ENCODE measurements at places on chromosomes 16 and 17. TPM values are rescaled to one million over a fixed set of nuclear protein-coding genes. Genes with fewer than 3 reads are reported as not detected.

DNA sequence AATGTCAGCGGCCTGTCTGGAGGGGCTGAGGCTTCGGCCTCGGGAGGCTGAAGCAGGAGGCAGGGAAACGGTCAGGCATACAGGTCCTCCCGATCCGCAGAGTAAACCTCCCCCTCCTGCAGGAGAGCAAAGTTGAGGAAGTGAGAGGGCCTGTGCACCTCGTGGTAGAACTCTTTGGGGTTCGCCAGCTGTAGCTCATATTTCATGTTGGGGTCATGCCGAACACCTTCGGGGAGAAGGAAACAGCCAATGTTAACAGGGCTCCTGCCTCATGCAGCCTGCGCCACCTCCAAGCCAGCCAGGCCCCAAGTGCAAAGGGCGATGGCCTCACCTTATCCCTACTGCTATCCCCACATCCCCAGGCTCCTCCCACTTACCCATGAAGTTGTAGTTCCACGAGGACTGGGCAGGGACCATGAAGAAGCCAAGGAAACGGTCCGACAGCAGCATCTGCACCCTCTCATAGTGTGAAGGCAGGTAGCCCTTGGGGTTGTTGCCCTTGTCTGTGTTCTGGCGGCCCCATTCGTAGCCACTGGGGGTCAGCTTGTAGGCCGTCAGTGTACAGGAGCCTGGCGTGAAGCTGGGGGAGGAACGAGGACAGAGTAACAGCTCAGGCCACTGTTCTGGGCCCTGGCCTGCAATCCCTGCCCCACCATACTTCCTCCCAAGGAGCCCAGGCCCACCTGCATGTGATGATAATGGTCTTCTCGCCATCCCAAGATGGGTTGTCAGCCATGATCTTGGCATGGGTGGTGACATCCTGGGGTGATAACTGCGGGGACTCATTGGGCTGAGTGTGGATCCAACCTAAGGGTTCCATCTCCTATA lies 1.3 kb upstream of the RILP start:
- no peaks in the 10 kb centered on the region for H3K36me3 ChIP-seq
- no peak overlapping the region for H3K4me3 ChIP-seq
- no peak for DNase-seq

DNA sequence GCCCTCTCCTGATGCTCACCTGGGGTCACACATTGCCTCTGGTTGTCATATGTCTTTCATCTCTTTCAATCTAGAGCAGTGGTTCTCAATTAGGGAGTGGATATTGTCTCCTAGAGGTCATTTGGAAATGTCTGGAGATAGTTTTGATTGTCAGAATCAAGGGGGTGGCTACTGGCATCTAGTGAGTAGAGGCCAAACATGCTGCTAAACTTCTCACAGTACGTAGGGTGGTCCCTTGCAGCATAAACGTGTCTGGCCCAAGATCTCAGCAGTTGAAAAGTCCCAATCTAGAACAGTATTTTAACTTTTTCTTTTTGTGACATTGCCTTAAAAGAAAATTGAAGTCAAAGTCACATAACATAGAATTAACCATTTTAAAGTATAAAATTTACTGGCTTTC lies 30.5 kb upstream of the SLC5A10 start:
- H3K36me3 ChIP-seq = no peaks in the 10 kb centered on the region
- H3K4me1 ChIP-seq = peaks cover 3% of the 10 kb centered on the region
- H3K4me3 ChIP-seq = no peak overlapping the region
- no peak for DNase-seq

GRCh38 chr17:71417142-71417541 lies 703.7 kb upstream of the SOX9 start:
- no peak for DNase-seq
- no peaks in the 10 kb centered on the region for H3K4me1 ChIP-seq
- H3K27me3 ChIP-seq = no peaks in the 10 kb centered on the region
- no peak overlapping the region for H3K27ac ChIP-seq

- no peak for DNase-seq
- no peaks in the 10 kb centered on the region for H3K4me1 ChIP-seq
- no peak overlapping the region for H3K4me3 ChIP-seq
- H3K27ac ChIP-seq = no peak overlapping the region
These were observed 184.6 kb upstream of the C17orf78 start for GRCh38 chr17:37191219-37191618.

DNA sequence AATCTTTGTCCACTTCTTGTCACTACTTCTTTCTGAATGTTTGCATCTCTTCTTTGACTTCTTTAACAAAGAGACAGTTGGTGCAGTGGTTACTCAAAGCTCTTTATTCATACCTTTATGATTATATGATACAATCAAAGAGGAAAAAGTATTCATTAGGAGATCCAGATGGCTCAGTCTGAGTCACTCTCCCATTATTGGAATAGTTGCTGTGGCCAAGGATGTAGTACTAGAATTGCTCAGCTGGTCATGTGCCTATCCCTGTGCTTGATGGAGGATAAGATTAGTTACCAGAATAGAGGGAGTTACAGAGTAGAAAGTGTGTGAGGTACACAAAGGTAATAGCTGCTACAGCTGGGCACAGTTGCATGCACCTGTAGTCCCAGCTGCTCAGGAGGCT lies 18.3 kb downstream of the BCAS3 start:
- no peak overlapping the region for H3K4me3 ChIP-seq
- no peak for DNase-seq
- H3K4me1 ChIP-seq = no peaks in the 10 kb centered on the region
- no peaks in the 10 kb centered on the region for H3K27me3 ChIP-seq

DNA sequence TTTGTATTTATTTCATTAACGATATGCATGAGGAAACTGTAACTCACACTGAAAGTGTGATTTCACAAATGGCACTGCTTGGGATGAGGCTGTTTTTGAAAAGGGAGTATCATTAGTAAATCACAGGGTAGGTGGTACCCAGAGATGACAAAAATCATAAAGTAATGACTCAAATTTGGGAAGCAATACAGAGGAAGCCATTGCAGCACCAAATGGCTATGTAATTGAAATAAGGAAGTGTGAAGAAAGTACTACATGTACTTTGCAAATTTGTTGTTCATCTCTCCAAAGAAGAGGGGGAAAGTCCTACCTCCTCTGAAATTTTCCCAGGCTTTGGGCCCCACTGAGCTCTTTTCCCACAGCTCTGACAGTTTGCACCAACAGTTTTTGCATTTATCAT lies 12.3 kb upstream of the ABCC12 start:
- no peaks in the 10 kb centered on the region for H3K4me1 ChIP-seq
- H3K36me3 ChIP-seq = no peaks in the 10 kb centered on the region
- no peak overlapping the region for H3K4me3 ChIP-seq
- DNase-seq = no peak
- no peak overlapping the region for H3K27ac ChIP-seq
- H3K27me3 ChIP-seq = no peaks in the 10 kb centered on the region

DNA sequence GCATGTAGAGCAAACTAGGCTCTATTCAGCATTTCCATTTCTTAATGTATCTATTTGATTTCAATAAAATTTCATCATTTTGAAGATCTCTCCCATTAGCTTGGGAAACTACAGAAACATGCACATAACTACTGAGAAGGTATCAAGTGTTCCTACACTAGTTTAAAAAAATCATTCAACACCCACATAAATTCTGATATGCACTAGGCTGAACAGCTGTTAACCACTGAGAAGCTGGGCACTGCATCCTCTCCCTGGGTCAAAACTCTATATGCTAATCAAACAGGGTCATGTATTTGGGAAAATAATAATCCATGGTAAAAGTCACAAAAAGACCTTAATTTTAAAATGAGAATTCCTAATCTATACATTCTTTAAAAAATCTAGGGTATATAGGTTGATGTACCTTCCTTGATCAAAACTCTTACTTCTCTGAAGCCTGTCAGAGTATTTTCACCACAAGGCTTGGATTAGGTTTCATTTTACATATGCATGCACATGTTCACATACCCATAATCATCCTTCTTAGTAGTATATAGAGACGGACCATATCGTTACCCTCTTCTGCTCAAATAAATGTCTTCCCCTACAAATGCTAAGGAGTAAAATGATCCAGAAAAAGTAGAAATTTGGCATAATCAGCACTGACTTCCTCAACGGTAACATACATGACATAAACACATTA lies 57.2 kb downstream of the KANSL1 start:
- no peaks in the 10 kb centered on the region for H3K36me3 ChIP-seq
- no peak for DNase-seq
- H3K27me3 ChIP-seq = no peaks in the 10 kb centered on the region

DNA sequence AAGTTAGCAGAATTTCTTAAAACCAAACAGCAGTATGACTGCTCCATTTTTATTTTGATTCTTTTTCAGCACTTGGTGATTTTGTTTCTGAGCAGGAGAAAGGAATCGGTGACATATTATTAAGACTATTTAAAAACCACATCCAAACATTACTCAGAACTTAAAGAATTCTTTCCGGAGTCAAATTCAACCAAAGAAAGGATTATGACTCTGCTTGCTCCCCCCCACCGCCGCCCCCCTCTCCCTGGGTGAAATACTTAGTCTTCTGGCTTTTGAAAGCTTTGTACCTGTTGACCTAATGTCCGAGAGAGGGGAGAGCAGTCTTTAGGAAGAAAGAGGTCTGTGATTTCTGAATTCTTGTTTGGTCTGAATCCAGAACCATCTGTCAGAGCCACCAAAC lies 17.9 kb upstream of the COL1A1 start:
- no peak overlapping the region for H3K4me3 ChIP-seq
- H3K4me1 ChIP-seq = peaks cover 20% of the 10 kb centered on the region
- peak overlapping the region; percentile 78 for H3K27ac ChIP-seq

- no peaks in the 10 kb centered on the region for H3K27me3 ChIP-seq
- peaks cover under 1% of the 10 kb centered on the region for H3K4me1 ChIP-seq
- no peak overlapping the region for H3K27ac ChIP-seq
- H3K4me3 ChIP-seq = no peak overlapping the region
- no peaks in the 10 kb centered on the region for H3K36me3 ChIP-seq
These were observed 79.7 kb downstream of the PLD6 start for GRCh38 chr17:17126131-17127110.

DNA sequence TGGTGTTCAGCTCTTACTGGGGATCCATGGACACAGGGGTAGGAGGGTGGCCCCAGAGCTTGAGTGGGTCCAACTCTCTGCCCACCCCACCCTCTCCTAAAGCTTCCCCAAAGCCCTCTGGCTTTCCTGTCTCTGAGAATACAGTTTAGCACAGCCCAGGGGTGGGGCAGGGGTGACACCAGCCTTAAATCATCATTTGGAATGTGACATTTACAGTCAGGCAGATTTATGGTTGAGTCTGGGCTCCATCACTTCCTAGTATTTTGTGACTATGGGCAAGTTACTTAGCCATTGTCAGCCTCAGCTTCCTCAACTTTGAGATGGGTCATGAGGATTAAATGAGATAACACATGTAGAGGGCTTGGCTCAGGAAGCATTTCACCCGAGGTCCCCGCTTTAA lies 193.1 kb upstream of the IRX6 start:
- no peaks in the 10 kb centered on the region for H3K36me3 ChIP-seq
- no peak overlapping the region for H3K4me3 ChIP-seq
- no peak overlapping the region for H3K27ac ChIP-seq

GRCh38 chr16:31440516-31441184 lies 1.9 kb downstream of the ZNF843 start:
- no peaks in the 10 kb centered on the region for H3K36me3 ChIP-seq
- no peak overlapping the region for H3K27ac ChIP-seq
- no peaks in the 10 kb centered on the region for H3K27me3 ChIP-seq

Gene ZFHX3
- 3.4 TPM for polyA plus RNA-seq

Gene LRRC37A
- 1.1 TPM for polyA plus RNA-seq

Gene CDH11
- 118 TPM for polyA plus RNA-seq

Gene FADS6
- polyA plus RNA-seq = 0.12 TPM

Gene ATP6V0C
- polyA plus RNA-seq = 82.6 TPM
